Breast epithelium (tissue), 4 donors: ENCODE measurements at places on chromosomes 6 and 20. TPM values are rescaled to one million over a fixed set of nuclear protein-coding genes. Genes with fewer than 3 reads are reported as not detected.

DNA sequence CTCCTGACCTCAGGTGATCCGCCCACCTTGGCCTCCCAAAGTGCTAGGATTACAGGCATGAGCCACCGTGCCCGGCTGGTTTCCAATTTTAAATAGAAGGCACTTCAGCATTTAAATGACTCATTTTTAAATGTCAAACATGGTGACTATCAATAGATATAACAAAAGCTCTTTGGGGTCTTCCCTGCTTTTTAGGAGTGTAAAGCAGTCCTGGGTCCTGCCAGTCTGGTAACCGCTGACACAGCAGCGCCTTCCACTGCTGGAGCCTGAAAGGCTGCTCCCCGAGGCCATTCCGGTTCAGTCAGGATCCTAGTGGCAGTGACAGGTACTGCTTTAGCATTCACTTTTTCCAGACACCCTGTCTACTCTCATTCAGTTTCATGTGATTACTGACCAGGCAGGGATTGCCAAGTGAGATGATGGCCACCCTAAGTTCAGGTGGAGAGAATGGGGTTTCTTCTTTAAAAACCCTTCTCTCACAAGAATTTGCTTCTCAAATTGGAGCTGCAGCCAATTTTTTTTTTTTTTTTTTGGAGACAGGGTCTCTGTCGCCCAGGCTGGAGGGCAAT lies 5.1 kb downstream of the DIDO1 start:
- DNase-seq = peak; percentile 75

- no peak for DNase-seq
Observed at GRCh38 chr6:149266659-149267058, 50.9 kb upstream of the TAB2 start.

- DNase-seq = no peak
Observed at GRCh38 chr6:115783402-115784061, 277.2 kb downstream of the FRK start.

MYO6 gene
- total RNA-seq = 21.8 TPM

DNA sequence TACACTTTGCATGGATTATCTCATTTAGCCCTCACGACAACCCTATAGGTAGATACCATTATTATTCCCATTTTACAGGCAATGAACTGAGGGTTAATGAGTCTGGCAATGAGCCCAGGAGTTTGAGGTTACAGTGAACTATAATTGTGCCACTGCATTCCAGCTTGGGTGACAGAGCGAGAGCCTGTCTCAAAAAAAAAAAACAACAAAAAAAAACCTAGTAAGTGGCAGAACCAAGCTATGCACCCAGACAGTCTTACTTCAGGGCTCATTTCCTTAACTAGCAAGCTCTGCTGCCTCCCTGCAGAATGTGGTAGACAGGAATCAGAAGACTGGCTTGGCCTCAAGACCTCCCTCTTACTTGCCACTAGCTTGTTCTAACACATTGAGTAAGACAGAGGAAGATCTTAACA lies 71.9 kb upstream of the RREB1 start:
- DNase-seq = no peak

DNA sequence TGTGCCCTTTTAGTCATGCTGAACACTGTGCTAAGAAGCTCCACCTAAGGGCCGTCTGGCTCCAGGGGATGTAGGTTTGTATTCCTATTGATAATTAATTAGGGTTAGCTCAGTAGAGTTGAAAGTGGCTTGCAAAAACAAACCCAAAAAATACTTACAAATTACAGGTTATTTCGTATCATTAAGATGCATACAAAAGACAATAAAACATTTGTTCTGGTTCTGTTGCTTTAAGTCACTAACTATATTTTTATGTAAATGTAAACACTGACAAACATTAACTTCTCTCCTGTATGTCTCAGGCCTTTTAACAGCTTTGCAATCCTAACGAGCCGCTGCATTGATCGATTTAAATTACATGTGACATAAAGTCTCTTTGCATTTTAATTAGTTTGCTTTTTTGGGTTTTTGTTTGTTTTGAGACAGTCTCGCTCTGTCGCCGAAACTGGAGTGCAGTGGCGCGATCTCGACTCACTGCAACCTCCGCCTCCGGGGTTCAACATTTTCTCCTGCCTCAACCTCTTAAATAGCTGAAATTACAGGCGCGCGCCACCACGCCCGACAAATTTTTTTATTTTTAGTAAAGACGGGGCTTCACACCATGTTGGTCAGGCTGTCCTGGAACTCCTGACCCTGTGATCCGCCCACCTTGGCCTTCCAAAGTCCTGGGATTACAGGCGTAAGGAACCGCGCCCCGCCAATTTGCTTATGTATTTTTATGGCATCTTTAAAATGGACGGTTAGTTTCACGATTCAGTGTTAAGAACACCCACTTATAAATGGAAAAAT lies 110.9 kb downstream of the HFE start:
- no peak for DNase-seq

SIRPG gene
- total RNA-seq = not detected

DNA sequence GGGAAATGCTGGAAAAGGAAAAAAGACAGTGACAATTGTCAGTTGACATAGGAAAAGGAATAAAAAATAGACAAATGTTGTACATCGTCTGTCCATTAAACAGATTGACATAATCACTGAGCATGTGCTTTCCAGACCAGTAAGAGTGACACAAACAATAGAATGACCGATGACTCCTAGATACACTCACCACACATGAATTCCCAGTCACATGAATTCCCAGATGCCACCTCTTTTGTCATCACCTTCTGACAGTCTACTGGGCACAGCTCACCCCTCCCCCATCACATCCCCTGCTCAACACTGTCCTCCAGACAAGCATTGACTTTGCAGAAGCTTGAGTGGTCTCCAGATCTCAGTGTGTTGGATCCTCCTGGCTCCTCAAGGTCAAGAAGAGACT lies 25.9 kb downstream of the POM121L2 start:
- DNase-seq = no peak

GRCh38 chr6:140078561-140079125 lies 704.2 kb upstream of the CITED2 start:
- DNase-seq = no peak

BPIFB4 gene
- not detected for total RNA-seq

SLC9A8 gene
- total RNA-seq = 13.3 TPM
